ENCODE measurements at places on chromosomes 16 and 17.

DNA sequence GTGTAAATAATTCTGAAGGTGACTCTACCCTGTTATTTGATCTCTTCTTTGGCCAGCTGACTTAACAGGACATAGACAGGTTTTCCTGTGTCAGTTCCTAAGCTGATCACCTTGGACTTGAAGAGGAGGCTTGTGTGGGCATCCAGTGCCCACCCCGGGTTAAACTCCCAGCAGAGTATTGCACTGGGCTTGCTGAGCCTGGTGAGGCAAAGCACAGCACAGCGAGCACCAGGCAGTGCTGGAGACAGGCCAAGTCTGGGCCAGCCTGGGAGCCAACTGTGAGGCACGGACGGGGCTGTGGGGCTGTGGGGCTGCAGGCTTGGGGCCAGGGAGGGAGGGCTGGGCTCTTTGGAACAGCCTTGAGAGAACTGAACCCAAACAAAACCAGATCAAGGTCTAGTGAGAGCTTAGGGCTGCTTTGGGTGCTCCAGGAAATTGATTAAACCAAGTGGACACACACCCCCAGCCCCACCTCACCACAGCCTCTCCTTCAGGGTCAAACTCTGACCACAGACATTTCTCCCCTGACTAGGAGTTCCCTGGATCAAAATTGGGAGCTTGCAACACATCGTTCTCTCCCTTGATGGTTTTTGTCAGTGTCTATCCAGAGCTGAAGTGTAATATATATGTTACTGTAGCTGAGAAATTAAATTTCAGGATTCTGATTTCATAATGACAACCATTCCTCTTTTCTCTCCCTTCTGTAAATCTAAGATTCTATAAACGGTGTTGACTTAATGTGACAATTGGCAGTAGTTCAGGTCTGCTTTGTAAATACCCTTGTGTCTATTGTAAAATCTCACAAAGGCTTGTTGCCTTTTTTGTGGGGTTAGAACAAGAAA lies 5.1 kb downstream of the STH start:
- DNase-seq = no peak

GRCh38 chr17:5702951-5703510 lies 118.7 kb upstream of the NLRP1 start:
- DNase-seq = no peak

GRCh38 chr17:75594499-75595283 lies 7.1 kb downstream of the MYO15B start:
- DNase-seq = no peak

DNA sequence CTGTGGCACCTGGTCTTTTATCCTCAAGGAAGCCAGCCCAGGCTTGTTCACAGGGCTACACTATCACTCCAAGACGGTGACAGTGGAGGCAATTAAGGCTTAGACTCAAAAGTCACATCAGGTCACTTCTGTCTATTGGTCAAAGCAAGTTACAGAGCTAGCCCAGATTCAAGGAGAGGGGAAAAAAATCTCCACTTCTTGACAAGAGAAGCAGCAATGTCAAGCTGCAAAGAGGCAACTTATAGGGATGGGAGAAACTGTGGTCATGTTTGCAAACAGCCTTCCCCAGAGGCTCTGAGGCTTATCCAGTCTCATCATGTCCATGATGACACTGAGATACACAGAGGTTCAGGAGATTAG lies 31.6 kb downstream of the SERPINF1 start:
- DNase-seq = no peak

DNA sequence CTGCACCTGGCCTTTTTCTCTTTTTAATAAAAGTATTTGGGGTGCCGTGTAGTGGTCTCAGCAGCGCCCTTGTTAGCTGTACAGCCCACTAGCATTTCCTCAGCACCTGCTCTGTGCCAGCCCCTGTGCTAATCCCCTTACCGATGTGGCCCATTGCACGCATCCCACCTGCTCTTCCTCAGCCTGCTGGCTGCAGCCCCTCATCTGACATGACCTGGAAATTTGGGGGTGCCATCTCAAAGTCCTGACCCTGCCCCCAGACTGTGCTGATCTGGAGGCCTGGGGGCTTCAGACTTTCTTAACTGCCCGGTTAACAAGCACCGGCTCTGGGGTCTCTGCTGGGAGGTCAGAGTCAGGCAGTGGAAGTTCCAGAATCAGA lies 10.4 kb downstream of the GPRC5C start:
- no peak for DNase-seq

GRCh38 chr17:82101767-82102679 lies 4.0 kb upstream of the FASN start:
- no peak for DNase-seq

DNA sequence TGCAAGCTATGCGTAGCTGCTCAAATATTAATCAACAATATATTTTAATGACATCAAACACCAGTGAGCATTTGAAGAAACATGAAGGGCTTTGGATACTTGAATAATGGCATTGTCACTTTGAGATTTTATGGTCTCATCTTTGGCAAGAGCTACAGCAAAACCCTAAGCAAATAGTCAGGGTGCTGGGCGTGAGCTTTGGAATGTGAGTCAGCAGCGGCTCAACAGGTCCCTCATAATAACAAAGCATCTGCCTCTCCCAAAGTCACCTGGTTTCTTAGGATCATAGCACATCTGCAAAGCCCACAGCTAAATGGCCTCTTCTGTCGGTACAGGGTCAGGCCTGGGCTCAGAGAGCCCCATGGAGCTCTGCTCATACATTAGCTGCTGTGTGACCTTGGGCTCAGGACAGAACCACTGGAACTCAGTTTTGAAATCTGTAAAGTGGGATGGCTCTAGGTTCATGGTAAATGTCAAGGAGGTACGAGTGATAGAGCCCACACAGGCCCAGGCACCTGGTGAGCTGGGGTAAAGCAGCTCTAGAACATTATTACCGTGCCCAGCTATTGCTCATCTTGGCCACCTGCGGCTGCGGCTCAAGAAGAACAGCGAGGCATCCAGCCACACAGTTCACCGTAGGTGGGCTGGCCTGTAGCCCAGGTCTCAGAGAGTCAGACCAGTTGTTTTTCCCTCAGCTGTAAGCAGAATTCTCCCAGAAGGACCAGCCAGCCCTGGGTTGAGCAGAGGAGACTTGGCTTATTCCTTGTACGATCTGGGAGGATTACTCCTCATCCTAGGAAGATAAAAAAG lies 544.5 kb upstream of the CDH11 start:
- no peak for DNase-seq

DNA sequence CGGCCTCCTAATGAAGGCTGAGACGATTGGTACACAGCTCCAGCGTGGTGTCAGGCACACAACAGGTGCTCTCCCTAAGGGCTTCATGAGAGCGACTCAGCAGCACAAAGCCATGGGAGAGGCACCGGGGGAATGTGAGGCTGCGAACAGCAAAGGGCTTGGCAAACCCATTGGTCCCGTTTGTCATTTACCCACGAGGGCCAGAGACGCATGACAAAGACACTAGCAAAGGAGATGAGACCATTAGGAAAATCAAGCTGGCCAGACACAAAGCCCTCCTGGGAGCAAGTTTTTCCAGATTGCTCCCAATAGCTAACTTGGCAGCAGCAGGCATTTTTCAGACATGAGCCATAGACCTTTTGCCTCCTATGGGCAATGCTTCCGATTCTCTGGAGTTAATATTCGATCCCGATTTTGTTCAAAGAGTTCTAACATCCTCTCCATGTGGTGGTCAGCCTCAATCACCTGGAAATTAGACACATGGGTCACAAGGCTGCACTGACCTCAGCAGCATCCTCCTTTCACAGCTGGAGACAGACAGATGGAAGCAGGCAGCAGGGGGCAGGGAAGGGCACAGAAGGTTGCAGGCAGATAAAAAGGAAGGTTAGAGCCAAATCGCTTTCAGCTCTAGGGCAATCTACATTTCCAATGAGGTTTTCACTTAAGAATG lies 38.2 kb downstream of the TK2 start:
- DNase-seq = no peak

- DNase-seq = no peak
Observed at GRCh38 chr17:45261577-45262515, at the start of gene SPATA32. SPATA32 (minus strand) TSS chr17:45262094; CDS start chr17:45262016, 78 bp downstream.

- DNase-seq = no peak
Observed at GRCh38 chr17:74432424-74432690, 469 bp downstream of the GPRC5C start.

DNA sequence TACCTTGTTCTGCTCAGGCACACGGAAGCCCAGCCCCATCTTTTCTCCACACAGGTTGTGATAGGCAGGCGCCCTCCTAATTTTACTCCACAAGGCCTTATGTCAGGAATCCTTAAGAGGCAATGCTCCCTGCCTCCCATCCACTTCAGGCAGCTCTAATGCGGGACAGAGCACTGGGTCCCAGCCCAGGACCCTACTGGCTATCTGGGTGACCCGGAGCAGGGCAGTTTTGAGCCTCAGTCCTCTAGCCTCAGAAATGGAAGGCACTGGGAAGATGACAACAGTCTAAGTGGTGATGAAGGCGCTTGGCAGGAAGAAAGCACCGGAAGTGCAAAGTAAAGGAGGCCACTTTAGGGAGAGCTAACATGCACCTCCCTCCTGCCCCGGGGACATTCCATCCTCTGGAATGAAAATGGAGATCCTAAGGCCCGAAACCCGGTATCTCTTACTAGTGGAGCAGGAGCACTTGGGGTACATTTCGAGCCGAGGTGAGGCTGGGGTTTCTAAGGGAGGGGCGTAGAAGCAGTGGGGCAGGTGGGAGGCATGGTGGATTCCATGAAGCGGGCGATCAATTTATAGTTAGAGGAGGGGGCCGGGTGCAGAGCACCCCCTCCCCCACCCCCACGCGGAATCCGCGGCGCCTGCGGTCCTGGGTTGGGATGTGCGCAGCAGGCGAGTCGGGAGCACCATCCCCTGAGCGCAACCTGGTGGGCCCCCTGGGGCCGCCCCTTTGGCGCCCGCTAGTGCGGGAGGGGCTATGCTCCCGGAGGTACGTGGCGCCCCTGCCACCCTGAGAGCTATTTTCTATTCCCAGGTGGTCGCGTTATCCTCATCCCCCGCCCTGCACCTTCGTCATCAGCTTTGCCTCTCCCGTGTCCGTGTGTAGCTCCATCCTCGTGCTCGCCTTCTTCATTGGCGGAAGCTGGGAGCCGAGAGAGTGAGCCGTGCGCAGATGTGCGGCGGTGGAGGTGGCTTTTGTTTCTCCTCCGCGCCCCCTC lies 4.9 kb downstream of the MT1F start:
- DNase-seq = no peak

DNA sequence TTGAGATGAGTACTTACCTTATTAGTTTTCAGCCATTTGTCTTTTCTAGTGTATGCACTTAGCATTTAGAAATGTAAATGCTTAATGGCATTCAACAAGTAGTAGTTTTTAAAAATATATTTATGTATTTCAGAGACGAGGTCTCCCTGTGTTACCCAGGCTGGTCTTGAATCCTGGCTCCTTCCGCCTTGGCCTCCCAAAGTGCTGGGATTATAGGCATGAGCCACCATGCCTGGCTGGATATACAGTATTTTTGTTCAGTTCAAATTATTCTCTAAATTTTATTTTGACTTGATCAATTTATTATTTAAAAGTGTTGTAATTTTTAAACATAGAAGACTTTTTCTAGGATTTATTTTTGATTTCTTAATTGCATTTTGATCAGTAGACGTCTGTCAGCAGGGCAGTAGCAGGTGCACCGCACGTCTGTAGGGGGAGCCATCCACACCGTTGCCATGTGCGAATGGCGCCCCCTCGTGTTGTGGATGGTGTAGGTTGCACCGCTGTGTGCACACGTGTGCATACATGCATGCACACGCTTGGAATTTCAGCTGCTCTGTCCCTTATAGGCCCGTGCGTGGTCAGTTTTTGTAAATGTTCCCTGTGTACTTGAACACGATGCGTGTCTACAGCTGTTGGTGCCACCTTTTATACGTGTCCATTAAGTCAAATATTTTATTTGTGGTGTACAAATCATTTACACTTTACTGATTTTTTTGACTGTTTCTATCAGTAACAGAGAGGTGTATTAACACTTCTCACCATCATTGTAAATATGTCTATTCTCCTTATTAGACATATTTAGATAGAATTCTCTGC lies 30.6 kb downstream of the RPTOR start:
- no peak for DNase-seq

DNA sequence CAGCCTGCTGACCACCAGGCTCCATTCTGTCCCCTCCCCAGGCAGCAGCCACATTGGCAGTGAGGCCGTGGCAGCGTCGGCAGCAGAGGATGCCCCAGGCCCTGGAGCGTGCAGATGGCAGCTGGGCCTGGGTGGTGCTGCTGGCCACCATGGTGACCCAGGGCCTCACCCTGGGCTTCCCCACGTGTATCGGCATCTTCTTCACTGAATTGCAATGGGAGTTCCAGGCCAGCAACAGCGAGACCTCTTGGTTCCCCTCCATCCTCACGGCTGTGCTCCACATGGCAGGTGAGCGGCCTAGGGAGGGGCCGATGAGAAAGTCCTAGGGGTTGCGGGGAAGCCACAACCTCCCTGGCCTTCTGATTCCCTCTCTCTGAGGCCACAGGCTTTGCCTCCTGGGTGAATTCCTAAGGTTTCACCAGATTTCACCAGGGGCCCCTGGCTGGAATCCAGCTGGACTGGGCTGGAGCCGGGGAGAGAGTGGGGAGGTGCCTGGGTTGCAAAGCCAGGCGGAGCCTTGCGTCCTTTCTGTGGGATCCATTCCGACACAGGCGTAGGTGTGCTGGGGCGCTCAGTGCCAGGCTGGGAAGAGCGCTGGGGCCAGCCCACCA lies 5.9 kb downstream of the SLC16A5 start:
- no peak for DNase-seq

- DNase-seq = no peak
Observed at GRCh38 chr17:59892251-59892923, 356 bp downstream of the TUBD1 start.

- no peak for DNase-seq
Observed at GRCh38 chr17:35568561-35568960, 7.9 kb upstream of the SLFN14 start.
